ENCODE measurements at places on chromosomes 1 and 21.
A peak's percentile ranks its signal among the peaks of the same experiment; 100 is the strongest.

- no peak for DNase-seq
These were observed 623.3 kb upstream of the NR5A2 start for GRCh38 chr1:199404191-199404590.

GRCh38 chr1:117780687-117781475 is 148.5 kb downstream of the GDAP2 start:
- DNase-seq = no peak

GRCh38 chr1:161021970-161022353 is 1.0 kb upstream of the F11R start:
- DNase-seq = no peak

- DNase-seq = no peak
These were observed 18.9 kb downstream of the SNAP47 start for GRCh38 chr1:227753999-227754711.

- DNase-seq = no peak
These were observed 416.1 kb downstream of the MRPL39 start for GRCh38 chr21:25191141-25191540.

- DNase-seq = no peak
These were observed 121.7 kb upstream of the KIAA0040 start for GRCh38 chr1:175314300-175314699.

DNA sequence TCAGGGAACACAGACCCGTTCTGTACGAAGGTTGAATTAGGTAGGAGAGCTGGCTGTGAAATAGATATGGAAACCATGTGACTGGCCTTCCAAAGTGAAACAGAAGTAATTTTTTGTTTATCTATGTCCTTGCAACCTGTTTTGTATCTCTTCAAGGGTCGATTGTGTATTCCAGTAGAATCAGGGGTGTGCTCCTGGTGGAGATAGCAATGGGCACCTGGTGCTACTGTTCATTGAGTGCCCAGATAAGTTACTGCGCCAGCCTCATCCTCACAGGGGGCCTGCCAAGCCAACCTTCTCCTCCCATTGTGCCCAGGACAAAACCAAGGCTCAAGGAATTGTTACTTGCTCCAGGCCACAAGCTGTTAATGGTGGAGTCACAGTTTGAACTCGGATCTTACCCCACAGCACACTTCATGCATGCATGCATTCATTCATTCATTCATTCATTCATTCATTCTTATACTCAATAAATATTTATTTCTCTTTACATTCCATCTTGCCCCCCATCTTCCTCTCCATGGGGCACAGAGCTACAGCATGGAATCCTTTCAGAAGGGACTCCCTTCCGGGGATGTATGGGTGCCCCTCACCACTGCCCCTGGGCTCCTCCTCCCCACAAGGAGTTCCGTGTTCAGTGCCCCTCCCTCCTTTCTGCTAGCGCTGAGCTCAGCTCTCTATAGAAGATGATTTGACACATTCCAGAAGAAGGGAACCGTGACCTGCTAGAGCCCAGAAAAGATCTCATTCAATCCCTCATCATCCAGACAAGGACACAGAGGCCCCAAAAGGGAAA is 24.0 kb downstream of the ADORA1 start:
- DNase-seq = no peak

GRCh38 chr1:15948595-15949452 is 27.1 kb downstream of the ZBTB17 start:
- peak; percentile 60 for DNase-seq

- no peak for DNase-seq
These were observed 34.2 kb downstream of the CHD5 start for GRCh38 chr1:6145864-6146410.

- no peak for DNase-seq
These were observed 148.1 kb downstream of the EIF4G3 start for GRCh38 chr1:21028520-21029145.

DNA sequence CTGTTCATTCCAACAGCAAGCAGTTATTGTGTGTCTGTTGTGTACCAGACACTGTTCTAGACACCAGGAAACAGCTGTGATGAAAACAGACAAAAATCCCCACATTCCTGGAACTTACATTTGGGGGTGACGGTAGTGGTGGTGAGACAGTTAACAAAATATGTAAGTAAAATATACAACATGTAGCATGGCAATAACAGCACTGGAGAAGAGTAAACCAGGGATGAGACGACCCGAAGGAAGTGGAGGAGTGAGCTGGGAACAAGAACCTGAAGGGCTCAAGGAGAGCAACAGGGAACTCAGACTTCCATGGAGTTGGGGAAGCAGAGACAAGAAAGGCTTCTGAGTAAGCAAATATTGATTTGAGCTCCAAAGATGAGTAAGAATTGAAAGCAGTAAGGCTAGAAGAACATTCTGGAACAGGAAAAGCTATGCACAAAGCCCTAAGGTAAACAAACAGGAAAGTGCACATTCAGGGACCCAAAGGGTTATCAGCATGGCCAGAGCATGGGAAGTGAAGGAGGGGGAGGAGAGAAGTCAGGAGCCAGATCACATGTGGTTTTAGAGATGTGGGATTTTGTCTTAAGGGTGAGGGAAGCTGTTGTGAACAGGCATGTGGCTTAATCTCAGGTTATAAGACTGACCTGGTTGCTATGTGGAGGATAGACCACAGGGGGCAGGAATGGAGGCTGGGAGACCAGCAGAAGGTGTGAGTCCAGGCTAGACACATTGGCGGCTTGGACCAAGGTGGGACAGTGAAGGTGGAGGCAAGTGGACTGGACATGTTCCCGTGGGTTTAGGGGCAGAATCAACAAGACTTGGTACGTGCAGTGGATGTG is 7.3 kb downstream of the CSF1 start:
- DNase-seq = no peak

DNA sequence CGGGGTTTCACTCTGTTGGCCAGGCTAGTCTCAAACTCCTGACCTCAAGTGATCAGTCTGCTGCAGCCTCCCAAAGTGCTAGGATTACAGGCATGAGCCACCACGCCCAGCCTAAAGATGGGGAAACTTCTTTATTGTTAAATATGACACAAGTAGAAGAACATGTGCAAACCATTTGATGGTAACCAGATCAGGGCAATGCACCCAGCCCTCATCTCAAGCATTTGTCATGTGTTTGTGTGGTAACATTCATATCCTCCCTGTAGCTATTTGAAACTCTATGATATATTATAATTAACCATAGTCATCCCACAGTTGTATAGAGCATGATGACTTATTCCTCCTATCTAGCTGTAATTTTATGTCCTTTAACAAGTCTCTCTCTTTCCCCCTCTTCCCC is 119.5 kb upstream of the TMPRSS2 start:
- DNase-seq = no peak

- no peak for DNase-seq
These were observed 852 bp upstream of the RAVER2 start for GRCh38 chr1:64743954-64744491.

DNA sequence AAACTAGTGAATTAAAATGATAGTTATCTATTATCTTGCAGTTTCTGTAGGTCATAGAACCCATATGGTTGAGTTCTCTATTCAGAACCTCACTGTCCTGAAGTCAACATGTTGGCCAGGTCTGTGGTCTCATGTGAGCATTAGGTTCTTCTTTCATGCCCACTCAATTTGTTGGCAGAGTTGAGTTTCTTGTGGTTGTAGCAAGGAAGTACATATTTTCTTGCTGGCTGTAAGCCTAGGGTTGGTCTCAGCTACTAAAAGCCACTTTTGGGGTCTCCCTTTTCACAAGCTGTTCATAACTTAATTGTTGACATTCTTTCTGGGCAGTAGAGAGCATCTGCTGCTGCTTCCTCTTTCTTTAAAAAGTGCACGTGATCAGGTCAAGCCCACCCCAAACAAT is 1165.1 kb upstream of the NCAM2 start:
- no peak for DNase-seq

GRCh38 chr1:36609241-36610027 is 126.7 kb upstream of the CSF3R start:
- peak; percentile 8 for DNase-seq

DNA sequence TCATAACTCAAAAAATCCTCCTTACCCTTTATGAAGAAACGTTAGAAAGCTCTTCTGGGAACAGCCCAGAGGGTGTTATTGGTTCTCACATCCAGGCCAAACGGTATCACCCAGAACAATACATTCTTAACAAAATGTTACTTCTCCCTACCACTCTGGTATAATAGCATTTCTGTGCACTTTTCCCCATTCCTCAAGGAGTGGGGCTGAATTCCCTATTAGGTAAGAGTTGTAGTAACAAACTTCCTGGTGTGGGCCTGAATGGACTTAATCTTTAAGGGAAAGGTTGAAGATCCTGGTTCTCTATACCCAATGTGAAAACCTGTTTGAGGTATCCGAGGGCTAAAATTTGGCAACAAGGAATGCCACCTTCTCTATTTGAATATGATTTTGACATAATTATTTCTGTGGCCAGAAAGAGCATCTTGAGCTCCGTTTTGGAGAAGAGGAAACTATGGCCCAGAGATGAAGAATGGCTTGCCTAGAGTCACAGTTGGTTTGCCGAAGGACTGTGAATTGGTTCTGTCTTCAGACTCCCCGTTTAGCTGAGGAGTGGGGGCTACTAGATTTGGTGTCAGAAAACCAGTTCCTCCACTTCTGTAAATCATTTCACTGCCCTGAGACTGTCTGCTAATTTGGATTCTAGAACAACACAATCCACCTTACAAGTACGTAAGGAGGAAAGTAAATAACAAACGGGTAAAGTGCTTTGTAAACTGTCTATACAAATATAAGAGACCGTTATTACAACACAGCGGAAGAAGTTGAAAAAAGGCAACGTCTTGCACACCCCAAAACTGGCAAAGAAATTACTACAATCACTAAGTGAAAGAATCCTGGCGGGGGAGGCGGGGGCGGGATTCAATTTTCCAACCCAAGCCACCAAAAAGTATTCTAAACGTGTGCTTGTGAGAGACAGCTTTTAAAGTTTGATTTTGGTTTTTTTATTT is 2.3 kb downstream of the ANP32E start:
- DNase-seq = peak; percentile 68

DNA sequence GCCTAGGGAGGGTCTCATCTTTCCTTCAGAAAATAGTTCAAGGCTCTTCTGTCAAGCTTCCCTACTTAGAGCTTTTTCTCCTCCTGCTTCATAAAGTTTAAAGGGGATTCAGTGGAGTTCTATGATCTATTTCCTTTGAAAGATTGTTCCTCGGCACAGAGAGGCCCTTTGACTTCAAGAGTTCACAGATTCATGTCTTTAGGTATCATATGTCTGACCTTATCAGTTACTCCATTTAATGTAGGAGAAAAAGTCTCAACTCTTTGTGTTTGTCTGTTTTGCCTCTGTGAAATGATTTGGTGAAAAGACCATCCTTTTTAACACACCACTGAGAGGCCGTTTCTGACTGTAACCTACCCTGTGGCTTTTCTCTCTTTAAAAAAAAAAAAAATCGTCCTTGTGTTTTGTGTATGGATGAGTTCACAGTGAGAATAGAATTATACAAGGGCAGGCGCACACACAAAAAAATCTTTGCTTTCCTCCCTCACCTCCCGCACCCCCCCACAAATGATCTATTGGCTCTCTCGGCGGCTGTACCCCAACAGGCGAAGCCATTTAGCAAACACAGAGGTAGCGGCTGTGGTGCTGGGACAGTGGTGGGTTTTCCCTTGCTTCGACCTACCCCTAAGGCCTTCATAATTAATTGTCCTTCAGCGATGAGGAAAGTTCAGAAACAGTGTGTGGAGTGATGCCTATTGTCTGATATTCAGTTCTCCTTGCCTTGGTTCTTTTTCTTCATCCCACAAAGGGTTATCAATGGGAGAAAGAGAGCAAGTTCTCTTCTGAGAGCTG is 29.6 kb downstream of the PROX1 start:
- DNase-seq = no peak

GRCh38 chr1:216807696-216808095 is 84.5 kb upstream of the ESRRG start:
- DNase-seq = no peak

GRCh38 chr1:17569200-17570139 is 30.0 kb downstream of the ARHGEF10L start:
- no peak for DNase-seq

- DNase-seq = no peak
These were observed 8.9 kb downstream of the EPHA10 start for GRCh38 chr1:37755951-37756560.

GRCh38 chr1:93357242-93357641 is 11.5 kb downstream of the DR1 start:
- DNase-seq = no peak

DNA sequence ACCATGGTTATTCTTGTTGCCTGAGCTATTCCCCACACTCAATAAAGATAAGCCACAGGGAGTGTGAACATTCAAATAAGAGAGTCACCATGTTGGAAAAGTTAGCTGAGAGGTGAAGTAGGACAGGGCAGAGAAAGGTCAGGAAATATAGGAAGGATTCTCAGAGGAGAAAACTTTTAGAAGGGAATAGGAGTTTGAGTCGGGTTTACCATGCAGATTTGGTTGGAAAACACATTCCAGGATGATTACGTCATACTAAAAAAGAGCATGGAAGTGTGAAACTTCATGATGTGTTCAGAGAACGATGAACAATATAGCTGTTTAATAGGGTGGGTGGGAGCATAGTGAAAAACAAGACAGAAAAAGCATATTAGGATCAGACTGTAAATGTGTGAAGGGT is 1125.3 kb upstream of the ADGRL2 start:
- no peak for DNase-seq

DNA sequence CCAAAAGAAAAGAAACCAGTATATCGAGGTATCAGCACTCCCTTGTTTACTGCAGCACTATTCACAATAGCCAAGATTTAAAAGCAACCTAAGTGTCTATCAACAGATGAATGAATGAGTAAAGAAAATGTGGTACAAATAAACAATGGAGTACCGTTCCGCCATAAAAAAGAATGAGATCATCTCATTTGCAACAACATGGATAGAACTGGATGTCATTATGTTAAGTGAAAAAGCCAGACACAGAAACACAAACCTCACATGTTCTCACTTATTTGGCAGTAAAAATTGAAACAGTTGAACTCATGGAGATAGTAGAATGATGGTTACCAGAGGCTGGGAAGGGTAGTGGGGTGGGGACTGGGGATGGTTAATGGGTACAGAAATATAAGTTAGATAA is 4.3 kb upstream of the GNG5 start:
- no peak for DNase-seq

DNA sequence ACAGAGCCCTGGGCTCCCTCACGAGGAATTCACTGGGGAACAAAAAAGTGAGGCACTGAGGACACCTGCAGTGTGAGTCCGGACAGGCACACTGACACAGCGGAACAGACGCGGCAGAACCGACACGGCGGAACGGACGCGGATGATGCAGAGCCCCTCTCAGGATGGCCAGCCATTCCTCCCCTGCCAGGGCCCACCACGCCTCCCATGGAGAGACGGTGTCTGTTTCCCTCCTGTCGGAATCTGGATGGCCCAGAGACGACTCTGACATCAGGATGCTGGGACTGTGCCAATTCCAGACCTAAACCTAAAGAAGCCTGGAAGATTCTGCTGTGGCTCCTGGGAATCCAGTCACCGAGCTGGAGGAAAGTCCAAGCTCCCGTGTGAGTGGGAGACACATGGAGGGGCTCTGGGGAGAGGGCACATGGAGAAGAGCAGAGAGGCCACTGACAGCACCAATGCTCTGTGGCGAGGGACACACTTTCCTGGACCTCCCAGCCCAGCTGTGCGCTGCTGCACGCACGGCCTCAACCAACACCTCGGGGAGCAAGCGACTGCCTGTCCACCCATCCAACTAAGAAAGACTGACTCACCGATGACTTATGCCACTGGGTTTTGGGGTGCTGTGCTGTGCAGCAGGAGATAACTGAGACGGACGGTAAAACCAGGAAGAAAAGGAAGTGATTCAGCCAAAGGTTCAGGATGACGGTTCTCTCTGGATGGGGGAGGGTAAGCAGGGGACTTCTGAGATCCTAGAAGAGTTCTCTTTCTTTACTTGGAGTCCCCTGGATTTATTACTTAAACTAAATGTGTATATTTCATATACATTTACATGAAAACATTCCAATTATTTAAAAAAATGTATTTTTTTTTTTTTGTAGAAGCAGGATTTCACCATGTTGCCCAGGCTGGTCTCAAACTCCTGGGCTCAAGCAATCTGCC is 23.3 kb downstream of the ZBTB17 start:
- no peak for DNase-seq

All from stimulated activated CD4-positive, alpha-beta T cell treated with anti-CD3 and anti-CD28 coated beads, Interleukin-4, amount 100 ng/mL, for 4 hours (primary cell).